Activated CD4-positive, alpha-beta T cell treated with anti-CD3 and anti-CD28 coated beads for 36 hours (primary cell): ENCODE measurements at places on chromosomes 4 and X.

DNA sequence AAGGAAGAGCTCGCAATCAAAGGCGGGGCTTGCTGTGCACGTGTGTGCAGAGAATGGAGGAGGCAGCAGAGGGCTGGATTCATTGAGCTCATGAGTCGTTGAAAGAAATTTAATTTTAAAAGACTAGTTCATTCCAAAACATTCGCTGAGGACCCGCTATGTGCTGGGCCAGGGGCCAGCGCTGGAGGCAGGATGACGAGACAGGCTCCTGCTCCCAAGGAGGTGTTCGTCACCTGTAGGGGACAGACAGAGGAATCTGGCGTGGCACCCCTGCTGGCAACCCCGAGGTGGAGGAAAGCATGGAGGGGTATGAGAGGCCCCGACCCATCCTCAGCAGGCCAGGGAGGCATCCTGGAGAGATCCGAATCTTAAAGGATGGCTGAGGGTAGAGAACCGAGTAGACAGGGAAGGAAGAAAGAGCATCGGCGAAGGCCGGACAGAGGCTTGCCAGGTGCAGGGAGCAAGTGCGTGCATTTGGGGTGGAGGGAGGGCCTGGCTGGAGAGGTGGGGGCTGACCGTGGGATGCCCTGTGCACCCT is 96.4 kb downstream of the CPZ start:
- no peak for DNase-seq

- peak; percentile 30 for DNase-seq
Observed at GRCh38 chr4:876780-877179, 50.9 kb upstream of the CPLX1 start.

DNA sequence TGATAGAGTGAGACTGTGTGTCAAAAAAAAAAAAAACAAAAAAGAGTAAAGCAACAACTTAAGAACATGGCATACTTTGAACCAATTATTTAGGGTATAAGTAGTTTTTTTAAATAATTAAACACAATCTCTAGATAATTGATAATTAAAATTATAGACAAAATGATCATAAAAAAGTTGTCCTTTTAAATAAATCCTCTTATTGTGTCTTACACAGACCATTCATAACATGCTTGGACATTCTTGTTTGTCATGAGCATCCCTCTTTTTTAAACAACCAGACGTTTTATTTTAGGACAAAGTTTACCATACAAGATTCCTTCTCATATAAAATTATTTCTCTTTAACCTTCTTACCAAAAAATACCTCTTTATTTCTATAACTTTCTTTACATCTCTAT is 35.1 kb downstream of the SPCS3 start:
- no peak for DNase-seq

GRCh38 chr4:2626231-2626630 is 89.8 kb downstream of the FAM193A start:
- DNase-seq, result no peak

DNA sequence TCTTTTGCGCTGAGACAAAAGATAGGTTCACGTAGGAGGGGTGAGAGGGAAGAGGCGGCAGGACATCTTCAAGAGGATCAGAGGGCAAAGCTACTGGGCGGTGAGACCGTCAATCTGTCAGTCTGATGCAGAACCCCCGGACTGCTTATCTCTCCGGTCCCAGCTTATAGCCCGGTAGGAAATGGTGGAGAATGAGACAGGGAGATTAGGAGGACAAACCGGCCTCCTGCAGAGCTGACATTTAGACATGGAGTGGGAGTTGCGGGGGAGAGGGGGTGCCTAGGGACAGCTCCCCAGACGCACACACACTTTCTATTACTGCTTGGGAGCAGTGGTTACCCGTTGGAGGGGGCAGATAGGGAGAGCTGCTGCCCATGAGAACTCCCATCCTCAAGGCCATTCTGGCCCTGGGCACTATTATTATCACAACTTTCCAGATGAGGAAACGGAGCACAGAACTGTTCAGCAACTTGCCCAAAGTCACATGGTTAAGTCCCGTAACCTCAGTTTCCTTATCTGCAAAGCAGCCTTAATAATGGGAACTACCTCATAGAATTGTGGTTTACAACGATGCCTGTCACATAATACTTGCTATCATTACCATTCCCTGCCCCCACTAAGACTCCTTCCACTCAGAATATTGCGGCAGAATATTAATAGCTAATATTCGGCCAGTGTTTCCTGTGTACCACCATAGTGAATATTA is 1.1 kb upstream of the HDAC6 start:
- peak; percentile 9 for DNase-seq

- DNase-seq, result no peak
Observed at GRCh38 chr4:24131954-24132673, 242.3 kb upstream of the PPARGC1A start.

GRCh38 chr4:5142726-5143125 is 91.4 kb downstream of the STK32B start:
- peak; percentile 11 for DNase-seq
